Left cardiac atrium (tissue), 4 donors: ENCODE measurements at places on chromosomes 4 and X. TPM values are rescaled to one million over a fixed set of nuclear protein-coding genes. Genes with fewer than 3 reads are reported as not detected.

Gene SLC6A14
- not detected for total RNA-seq

GRCh38 chr4:156950948-156951347, 20.7 kb downstream of the PDGFC start:
- no peak for DNase-seq

GRCh38 chrX:46791927-46792809, 33.2 kb upstream of the SLC9A7 start:
- peak; percentile 25 for DNase-seq

DNA sequence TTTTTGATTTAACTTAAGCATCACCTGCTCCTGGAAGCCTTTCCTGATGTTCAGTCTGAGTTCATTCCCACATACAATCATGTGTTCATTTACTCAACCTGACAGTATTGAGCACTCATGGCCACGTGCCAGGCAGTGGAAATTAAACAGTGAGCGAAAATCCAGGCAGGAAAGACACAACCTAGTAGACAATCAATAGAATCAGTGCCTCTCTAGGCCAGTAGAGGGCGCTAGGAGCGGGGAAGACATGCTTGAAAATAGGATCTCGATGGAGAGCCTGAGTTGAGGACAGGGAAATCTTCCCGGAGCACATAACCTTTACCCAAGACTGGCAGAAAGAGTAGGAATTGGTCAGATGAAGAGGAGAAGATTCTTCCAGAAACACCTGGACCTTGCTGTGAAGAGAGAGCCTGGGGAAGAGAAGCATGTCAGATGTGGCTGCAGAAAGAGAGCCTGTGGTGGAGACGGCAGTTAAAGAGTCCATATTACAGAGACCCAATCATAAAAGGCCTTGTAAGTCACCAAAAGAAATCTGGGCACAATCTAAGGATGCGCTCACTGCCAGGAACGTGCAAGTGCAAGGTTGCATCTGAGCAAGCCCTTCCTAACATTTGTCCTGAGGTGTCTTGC, 103.5 kb downstream of the LDB2 start:
- DNase-seq: peak; percentile 60

DNA sequence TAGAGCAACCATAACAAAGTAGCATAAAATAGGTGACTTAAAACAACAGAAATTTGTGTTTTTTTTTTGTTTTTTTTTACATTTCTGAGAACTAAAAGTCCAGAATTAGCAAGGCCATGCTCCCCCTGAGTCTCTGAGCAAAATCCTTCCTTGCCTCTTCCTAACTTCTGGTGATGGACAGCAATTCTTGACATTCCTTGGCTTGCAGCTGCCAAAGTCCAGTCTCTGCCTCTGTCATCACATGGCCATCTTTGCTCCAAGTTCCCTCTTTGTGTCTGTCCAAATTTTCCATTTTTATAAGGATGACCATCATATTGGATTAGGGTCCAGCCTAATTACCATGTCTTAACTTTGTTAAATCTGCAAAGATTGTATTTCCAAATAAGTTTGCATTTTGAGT, 407.2 kb downstream of the PDHA2 start:
- no peak for DNase-seq

DNA sequence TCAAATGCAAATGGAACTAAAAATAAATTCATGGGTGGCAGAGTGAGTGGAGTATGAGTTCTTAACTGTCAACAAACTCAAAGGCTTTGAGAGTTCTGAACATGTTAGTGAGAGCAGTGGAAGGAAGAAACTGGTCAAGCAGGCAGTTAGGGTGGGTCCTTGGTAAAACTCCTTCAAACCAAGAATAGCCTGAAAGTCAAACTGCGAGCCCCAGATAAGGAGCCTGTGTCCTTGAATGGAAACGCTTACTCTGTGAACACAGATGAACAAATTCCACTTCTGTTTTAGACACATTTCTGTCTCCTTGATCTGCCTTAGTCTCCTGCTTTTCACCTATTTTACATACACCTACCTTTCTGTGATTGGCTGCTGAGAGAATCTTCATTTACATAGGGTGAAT, 129.4 kb upstream of the PCDH18 start:
- DNase-seq: no peak

GRCh38 chr4:13821522-13821921, 194.0 kb upstream of the BOD1L1 start:
- no peak for DNase-seq

Gene CT45A7
- not detected for total RNA-seq
